ENCODE measurements at places on chromosomes 7 and 10.

GRCh38 chr7:137633133-137633532, 213.6 kb downstream of the DGKI start:
- DNase-seq: no peak

DNA sequence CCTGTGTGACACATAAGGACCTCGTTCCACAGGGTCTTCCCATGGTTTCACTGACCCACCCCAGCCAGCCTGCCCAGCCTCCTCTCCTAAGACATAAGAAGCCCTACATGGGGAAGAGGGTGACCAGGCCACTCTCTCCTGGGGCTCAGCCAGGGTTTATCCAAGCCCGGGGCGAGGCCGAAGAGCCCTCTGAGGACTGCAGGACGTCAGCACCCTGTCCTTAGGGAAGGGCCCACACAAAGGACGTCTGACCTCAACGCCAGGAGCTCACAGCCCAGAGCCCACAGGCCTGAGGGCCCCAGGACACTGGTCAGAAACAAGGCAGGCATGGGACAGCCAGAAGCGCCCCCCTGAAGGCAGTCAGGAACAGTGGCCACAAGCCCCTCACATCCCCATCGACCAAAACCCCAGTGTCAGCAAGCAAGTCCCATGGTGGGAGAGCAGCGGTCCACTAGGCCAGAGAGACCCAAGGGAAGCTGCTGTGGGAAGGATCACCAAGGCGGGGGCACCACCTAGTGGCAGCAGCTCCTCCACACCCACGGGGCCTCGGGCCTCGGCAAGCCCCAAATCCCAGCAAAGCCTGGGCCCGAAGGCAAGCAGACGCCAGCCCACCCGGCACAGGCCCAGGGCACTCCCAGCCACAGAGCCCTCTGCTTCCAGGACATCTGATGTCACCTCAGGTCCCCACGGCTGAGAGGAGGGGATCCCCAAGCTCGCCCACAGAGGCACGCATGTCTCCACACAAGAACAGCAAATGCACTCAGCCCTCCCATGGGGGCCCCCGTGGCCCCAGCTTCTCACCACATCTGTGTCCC, 23.4 kb downstream of the MAD1L1 start:
- DNase-seq: peak; percentile 13

- DNase-seq: no peak
Observed at GRCh38 chr10:111599943-111600342, 523.1 kb downstream of the ADRA2A start.

GRCh38 chr10:101241840-101242707, 12.8 kb upstream of the LBX1 start:
- DNase-seq: no peak

DNA sequence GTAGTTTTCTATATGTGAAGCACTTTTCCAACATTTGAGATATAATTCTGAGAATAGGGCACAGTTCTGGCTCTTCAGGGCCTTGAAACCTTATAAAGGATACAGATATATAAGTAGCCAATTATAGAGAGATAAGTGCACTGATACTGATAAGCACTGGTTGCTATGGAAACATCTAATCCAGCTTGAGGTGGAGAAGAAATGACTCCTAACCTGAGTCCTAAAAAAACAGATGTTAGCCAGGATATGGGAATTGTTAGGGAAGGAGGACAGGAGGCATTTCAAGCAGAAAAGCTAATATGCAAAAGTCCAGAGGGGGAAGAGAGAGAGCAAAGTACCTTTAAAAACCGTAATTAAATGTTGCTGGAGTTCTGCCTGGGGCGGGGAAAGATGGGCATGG, 30.8 kb downstream of the STRIP2 start:
- no peak for DNase-seq

DNA sequence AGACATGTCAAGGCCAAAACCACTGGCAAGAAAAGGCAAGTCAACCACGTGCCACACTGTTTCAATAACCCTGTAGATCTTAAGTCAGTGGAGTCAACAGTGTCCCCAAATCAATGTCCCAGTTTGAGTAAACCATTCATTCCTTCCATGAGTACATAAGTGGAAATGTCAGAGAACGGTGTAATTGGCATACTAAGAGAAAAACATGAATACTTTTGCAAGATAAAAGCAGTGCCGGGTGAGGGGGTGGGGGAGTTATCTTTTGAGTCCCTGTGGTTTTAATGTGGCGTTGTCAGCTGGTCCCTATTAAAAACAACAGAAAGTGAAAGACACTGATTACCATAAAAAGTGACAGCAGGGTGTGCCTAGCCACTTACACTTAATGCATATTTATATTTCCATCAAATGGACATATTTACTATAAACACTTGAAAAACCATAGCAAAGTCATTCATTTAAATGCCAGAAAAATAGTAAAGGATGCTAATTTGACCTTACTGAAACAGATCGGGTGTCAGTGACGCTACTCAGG, 37.8 kb downstream of the RSU1 start:
- no peak for DNase-seq
